ENCODE measurements at places on chromosomes 12 and 14.

GRCh38 chr14:103007555-103007954, 49.8 kb downstream of the CDC42BPB start:
- no peak for DNase-seq

DNA sequence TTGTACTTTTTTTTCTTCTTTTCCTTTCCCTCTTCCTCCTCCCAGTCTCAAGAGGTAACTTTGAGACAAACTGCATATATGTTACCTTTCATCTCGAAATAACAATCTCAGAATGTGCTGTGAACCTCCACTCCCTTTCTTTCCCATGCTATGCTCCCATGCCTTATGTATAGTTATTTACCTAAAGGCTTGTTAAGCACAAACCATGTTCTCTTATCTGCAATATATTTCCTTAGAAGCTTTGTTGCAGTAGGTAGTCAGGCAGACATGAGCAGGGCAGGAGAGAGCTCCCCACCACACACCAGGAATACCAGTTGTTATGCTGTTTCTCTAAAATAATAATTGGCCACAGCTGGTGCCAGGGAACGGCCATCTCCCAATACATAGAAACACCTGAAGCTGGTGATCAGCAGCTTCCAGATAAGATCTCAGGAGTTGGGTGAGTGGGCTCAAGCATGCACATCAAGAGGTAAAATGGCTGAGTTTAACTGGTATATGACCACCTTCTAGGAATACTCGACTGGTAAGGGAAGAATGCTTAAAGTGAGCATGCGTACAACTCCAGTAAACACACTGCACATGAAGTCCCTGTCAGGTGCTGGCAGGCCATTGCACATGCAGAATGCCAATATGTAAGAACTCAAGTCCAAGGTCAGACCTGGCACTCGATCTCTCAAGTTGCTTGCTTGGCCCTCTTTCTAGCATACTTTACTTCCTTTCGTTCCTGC, 14.8 kb upstream of the DHRS2 start:
- DNase-seq, result no peak

GRCh38 chr12:49873361-49873934, 30.3 kb downstream of the FAIM2 start:
- DNase-seq, result no peak

DNA sequence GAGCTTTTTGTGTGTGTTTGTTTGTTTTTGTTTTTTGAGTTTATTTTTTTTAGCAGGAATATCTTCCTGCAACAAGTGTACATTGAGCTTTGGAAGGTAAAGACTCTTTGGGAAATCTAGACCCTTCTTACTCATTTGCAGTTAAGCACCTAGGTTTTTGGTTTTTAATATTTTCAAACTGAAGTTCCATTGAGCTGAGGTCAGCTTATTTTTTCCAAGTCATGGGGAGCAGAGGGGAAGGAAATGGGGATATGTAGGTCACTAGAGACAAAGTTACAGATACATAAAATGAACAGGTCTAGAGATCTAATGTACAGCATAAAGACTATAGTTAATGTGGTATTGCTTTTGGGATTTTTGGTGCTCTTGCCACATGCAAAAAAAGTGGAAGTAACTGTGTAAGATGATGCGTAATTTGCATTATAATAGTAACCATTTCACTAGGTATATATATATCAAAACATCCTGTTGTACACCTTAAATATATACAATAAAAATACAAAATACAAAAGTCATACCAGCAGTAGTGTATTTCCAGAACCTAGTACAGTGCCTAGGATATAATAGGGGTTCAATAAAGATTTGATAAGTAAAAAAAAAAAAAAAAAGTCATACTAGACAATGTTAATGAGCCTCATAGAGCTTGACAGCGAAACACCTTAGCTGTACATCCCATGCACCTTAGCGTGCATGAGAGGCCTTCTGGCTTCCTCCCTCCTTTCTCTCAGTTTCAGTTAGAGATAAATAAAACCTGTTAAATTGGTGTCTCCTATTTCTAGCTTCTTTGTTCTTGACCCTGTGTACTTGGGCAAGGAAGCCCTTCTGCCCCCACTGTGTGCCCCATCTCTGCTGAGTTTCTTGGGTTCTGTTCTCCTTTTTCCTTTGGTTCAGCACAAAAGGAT, 22.7 kb downstream of the CGRRF1 start:
- DNase-seq, result no peak

- DNase-seq, result no peak
Measured at GRCh38 chr12:102511575-102511974, 31.2 kb upstream of the IGF1 start.

DNA sequence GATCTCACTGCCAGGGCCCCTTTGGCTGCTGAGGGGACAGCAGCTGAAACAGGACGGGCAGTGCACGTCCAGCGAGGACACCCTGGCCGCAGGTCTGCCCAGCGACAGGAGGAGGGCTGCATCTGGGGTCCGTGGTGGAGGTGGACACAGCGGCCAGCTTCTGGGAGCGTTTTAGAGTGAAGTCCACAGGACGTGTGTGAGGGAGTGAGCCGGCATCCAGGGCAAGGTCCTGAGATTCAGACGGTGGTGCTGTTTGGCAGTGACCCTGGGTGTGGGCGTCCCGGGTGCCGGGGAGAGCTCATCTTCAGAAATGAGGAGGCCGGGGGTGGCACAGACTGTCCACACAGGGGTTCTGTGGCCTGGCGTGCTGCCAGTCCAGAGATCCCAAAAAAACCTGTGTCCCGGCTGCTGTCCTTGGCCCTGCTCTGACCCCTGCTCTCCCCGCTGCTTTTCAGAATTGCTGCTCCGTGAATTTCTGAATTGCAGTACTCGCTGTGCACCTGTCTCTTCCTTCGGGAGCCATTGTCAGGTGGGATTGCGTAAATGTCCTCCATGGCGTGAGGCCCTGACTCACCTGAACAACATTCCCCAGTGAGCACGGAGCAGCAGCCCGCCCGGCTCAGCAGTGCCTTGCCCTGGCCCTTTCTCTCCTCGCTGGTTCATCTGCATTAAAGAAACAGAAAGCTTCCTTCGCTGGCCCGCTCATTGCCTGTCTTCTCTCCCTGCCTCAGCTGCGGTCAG, 183.5 kb upstream of the C14orf180 start:
- no peak for DNase-seq

DNA sequence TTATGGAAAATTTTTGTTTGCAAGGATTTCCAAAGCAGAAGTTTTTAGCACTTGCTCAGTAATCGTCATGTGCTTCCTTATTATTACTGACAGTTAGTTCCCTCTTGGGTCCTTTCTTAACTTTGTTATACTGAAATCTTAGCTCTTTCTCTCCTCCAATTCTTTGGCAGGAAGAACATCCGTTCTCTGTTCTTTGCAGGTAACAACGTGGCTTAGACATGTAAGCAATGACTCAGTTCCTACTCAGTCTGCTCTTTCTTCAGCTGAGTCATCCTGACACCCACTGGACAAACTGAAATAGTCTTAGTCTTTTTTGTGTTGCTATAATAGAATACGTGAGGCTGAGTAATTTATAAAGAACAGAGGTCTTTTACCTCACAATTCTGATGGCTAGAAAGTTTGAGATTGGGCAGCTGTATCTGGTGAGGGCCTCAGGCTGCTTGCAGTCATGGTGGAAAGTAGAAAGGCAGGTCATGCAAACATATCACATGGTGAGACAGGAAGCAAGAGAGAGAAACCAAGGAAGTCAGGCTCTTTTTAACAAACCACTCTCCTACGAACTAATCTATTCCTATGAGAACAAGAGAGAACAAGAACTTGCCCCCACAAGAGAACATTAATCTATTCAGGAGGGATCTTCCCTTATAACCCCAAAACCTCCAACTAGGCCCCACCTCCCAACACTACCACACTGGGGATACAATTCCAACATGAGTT, 49.2 kb downstream of the TESPA1 start:
- DNase-seq, result peak; percentile 18

GRCh38 chr12:81296556-81297305, 218.9 kb downstream of the ACSS3 start:
- no peak for DNase-seq

GRCh38 chr14:94136575-94137331, 7.3 kb upstream of the IFI27L2 start:
- DNase-seq, result peak; percentile 92

Data from stimulated activated CD4-positive, alpha-beta T cell treated with anti-CD3 and anti-CD28 coated beads, Interleukin-12 subunit alpha, Interleukin-12 subunit beta, amount 100 ng/mL, for 48 hours (primary cell).